NCI-H2081 (cell line): ENCODE measurements at places on chromosomes 11 and 22.
A peak's percentile ranks its signal among the peaks of the same experiment; 100 is the strongest.

DNA sequence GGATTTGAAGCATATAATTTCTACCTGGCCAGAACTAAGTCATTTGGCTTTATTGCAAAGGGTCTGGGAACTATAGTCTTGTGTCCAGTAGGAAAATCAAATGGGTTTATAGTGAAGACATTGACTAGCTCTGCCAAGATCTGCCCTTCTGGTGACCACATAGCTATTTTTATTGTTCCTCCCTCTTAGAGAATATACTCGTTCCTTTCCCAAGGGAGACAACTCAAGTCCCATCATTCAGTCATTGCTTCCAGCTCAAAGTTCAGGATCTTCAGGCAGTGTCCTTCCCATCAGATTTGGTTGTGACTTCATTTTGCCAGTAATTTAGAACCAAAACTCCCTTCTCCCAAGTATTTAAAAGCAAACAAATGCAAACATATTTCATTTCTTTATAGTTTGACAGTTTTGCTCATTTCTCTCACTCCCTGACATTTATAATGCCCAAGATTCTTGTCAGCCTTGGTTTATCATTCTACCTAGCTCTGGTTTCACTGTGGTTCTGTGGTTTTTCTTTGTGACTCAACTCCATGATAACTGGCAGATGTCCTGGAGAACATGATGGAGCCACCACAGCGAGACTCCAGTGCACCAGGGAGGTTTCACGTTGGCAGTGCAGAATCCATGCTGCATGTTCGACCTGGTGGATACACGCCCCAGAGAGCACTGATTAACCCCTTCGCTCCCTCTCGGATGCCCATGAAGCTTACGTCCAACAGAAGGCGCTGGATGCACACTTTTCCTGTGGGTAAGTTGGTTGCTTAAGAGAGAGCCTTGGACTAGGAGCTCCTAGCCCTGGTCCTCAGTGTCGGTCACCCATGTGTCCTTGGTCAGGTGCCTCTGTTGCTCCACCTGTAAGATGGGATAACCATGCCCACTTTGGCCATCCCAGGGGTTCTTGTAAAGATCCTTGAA lies 64.9 kb downstream of the DEPDC5 start:
- no peak for DNase-seq

GRCh38 chr11:42237701-42238235 lies 778.3 kb upstream of the LRRC4C start:
- no peak for DNase-seq

- DNase-seq, result peak; percentile 69
Measured at GRCh38 chr22:41237707-41238569, 2.8 kb downstream of the CHADL start.

GRCh38 chr11:62860835-62861563 lies 19.7 kb upstream of the SLC3A2 start:
- peak; percentile 29 for DNase-seq

DNA sequence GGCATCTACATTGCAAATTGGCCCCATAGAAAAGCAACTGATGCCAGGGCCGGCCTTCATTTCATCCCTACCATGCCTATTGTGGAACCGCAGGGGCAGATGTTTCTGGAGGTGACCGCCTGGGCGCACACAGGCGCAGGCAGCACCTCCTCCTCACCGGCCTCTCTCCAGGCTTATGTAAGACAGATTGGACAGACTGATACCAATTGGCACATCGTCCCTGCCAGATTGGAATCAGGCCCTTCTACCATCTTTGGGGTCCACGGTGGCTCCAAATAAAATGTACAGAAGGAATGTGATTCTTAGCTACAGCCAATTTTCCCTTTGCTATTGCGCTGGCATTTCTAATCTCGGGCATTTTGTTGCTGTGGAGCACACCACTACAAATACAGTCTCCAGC lies 732.6 kb downstream of the NTM start:
- DNase-seq, result no peak
